Fibroblast of mammary gland (primary cell): ENCODE measurements at places on chromosomes 13 and 19.

DNA sequence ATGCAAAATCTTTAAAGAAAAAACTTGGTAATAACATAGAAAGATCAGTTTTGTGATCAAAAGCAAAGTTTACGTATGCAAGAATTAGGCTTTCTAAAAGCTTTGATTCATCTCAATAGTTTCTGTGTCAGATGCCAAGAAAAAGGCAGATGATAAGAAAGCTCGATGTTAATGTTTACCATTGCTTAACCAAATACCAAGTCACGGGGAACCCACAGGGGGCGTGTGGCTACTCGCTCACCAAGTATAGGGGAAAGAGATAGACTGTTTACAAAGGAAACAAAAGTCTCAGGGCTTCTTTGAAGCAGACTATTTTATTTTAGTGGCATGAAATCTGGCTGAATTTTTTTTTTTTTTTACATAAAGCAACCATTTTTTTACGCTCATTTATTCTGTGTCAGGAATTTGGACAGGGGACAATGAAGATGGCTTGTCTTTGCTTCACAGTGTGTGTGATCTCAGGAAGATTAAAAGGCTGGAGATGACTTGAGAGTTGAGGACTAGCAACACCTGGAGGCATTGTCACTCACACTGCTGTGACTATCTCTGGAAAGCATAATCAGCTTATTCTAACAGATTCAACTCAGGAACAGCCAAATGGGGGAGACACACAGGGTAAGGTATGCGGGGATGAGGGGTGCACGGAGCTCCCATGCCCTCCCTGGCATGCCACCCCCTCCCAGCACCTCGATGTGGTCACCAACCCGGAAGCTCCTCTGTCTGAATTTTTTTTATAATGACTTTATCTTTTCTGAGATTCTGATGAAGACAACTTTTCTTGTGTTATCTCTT, 24.9 kb downstream of the RCBTB1 start:
- DNase-seq: no peak

- DNase-seq: peak; percentile 43
These were observed 2.2 kb downstream of the ZNF175 start for GRCh38 chr19:51573331-51573730.

GRCh38 chr19:18905513-18906236, 9.7 kb upstream of the CERS1 start:
- no peak for DNase-seq

GRCh38 chr13:34162544-34162933, 344.6 kb downstream of the RFC3 start:
- DNase-seq: no peak

GRCh38 chr13:74346960-74347359, 212.8 kb upstream of the KLF12 start:
- DNase-seq: no peak

DNA sequence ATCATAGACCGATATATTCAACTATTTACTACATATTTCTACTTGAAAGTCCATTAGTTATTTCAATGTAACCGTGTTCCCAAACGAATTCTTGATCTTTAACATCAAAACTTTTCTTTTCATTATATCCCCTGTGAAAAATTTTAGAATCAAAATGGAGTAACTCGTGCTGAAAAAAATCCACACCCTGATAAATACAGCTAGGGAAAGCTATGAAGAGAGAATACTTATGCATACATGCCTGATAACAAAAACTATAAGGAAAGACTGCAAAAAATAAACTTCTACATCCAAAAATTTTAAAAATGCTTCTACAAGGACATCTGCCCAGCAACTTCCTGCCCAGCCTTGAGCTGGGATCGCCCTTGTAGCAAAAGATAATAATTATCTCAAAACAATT, 2458.3 kb upstream of the PCDH20 start:
- no peak for DNase-seq

- DNase-seq: peak; percentile 12
These were observed 144.5 kb upstream of the ZNF536 start for GRCh38 chr19:30227661-30228112.

GRCh38 chr19:48043675-48044258, at the start of gene CABP5:
CABP5 (minus strand) TSS chr19:48044079; CDS start chr19:48043922, 157 bp downstream.
- DNase-seq: no peak

- no peak for DNase-seq
These were observed 28.6 kb downstream of the PRAM1 start for GRCh38 chr19:8473648-8474476.
